ENCODE measurements at places on chromosomes 6 and 20.

GRCh38 chr6:54835176-54835575 is 11.4 kb upstream of the FAM83B start:
- H3K27me3 ChIP-seq = no peaks in the 10 kb centered on the region
- no peak overlapping the region for H3K27ac ChIP-seq
- DNase-seq = no peak
- H3K4me1 ChIP-seq = no peaks in the 10 kb centered on the region
- no peaks in the 10 kb centered on the region for H3K36me3 ChIP-seq
- no peak overlapping the region for H3K4me3 ChIP-seq

GRCh38 chr6:134816780-134817179 is 133.1 kb downstream of the ALDH8A1 start:
- H3K4me1 ChIP-seq = no peaks in the 10 kb centered on the region
- no peaks in the 10 kb centered on the region for H3K36me3 ChIP-seq
- no peak overlapping the region for H3K27ac ChIP-seq
- no peak for DNase-seq
- H3K27me3 ChIP-seq = no peaks in the 10 kb centered on the region
- no peak overlapping the region for H3K4me3 ChIP-seq

GRCh38 chr6:143598466-143599080 is 79.2 kb upstream of the PHACTR2 start:
- DNase-seq = no peak

DNA sequence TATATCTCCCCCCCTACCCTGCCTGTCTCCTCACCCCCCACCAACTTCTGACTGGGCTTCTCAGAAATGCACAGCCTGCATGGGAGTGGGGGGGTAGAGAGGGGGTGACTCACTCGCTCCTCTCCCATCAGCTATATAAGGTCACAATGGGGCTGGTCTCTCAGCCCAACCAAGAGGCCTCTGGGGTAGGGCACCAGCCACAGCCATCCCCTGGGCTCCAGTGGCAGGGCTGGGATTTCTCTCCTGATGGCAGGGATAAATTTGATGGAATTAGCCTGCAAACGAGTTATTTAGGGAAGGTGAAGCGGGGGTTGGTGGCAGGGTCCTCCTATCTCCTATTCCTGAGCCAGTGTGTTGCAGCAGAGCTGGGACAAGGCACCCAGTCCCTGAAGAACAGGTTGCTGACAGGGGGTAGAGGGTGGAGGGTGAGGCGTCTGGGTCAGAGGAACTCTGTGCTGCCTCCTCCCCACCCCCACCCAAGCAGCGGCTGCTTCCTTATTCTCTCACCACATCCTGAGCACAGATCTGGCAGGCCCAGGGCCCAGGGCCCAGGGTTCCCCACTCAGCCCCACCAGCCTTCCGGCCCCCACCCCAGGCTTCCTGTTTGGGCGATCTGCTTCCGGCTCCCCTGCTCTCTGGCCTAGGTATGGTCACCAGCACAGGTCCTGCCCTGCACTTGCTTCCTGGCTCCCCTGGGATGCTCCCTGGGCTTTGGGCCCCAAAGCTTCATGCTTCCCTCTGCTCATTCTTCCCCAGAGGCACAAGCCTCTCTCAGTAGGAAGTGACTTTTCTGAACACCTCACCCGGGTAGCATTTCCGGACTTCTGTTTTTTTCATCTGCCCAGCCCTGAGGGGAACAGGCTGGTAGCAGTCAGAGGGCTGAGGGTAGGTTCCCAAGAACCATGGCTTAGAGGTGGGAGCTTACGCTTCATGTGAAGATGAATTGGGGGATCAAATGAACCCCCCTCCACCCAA is 4.0 kb downstream of the PPP1R18 start:
- DNase-seq = no peak
- no peaks in the 10 kb centered on the region for H3K27me3 ChIP-seq
- H3K4me3 ChIP-seq = no peak overlapping the region
- H3K36me3 ChIP-seq = no peaks in the 10 kb centered on the region
- H3K4me1 ChIP-seq = 0 out of 2 replicates have a peak, but pooled peaks cover 4% of the 10 kb centered on the region
- H3K27ac ChIP-seq = no peak overlapping the region

GRCh38 chr20:47985092-47985850 is 200.0 kb upstream of the SULF2 start:
- peak; percentile 42 for DNase-seq
- no peaks in the 10 kb centered on the region for H3K27me3 ChIP-seq
- no peak overlapping the region for H3K4me3 ChIP-seq
- H3K4me1 ChIP-seq = peaks cover 14% of the 10 kb centered on the region
- no peak overlapping the region for H3K27ac ChIP-seq
- no peaks in the 10 kb centered on the region for H3K36me3 ChIP-seq

DNA sequence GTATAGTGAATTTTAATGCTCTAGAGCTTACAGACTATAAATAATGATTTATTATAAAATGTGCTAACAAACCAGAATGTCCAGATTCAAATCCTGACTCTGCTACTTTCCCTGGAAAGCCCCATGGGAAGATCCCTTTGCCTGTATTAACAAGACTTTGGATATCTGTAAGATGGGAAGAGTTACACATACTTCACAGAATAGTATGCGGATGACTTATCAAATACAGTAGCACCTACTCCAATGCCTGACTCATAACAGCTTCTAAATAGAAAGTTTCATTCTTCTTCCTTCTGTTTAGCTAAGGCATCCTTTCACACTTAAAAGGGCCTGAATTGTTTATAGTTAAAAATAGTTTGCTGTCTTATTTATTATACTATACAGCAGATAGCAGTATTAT is 166.3 kb downstream of the KCNQ5 start:
- H3K36me3 ChIP-seq = no peaks in the 10 kb centered on the region
- no peaks in the 10 kb centered on the region for H3K27me3 ChIP-seq
- no peak overlapping the region for H3K4me3 ChIP-seq
- H3K4me1 ChIP-seq = no peaks in the 10 kb centered on the region

DNA sequence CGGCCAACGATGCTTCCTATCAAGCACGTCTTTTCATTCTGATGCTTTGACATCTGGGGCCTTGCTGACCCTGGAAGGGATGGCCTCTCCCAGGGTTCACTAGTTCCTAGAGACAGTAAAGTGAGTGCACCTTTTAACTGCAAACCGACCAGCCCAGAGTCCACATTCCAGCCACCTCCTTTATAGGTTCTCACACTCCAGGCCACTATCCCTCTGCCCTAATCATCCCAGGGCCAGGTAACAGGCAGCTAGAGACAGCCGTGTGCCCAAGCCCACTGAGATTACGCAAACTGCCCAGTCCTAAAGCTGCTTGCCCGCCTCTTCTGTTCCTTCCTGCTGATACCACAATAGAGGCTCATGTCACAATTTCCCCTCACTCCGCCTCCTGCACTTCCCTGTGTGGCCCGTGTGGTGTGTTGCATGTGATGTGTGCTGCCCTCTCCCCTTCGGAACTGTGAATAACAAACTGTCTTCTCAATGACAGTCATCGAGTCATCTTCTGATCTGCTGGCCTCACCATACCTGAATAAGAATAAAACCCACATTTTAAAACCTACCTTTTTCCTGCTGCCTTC is 123.7 kb upstream of the EXOC2 start:
- no peak overlapping the region for H3K27ac ChIP-seq
- H3K4me3 ChIP-seq = no peak overlapping the region
- DNase-seq = no peak

DNA sequence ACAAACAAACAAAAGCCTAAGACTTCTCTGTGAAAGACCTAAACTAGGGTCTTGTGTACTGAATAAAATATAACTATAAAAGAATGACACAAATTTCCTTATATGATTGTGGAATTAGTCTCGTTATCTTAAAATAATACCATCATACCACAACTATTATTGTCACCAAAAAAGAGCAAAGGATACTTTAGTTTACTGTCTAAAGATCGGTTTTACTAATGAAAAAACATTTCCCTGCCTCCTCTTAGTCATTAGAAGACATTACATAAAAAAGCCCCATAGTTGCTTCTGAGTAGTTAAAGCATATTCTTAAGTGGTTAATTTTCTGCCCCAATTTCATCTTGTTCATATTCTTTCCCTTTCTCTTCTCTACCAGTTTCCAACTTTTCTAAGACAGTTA is 33.1 kb downstream of the PRL start:
- H3K4me3 ChIP-seq = no peak overlapping the region
- DNase-seq = no peak
- H3K4me1 ChIP-seq = no peaks in the 10 kb centered on the region
- no peak overlapping the region for H3K27ac ChIP-seq
- H3K27me3 ChIP-seq = no peaks in the 10 kb centered on the region

- H3K27ac ChIP-seq = peak overlapping the region; percentile 37
- H3K36me3 ChIP-seq = no peaks in the 10 kb centered on the region
- no peak for DNase-seq
- 0 out of 2 replicates have a peak, but pooled peaks cover 4% of the 10 kb centered on the region for H3K4me1 ChIP-seq
Observed at GRCh38 chr6:125931733-125932450, 24.7 kb upstream of the HINT3 start.

GRCh38 chr6:109460161-109460829 is 4.7 kb upstream of the MICAL1 start:
- no peaks in the 10 kb centered on the region for H3K36me3 ChIP-seq
- DNase-seq = no peak
- peaks cover 8% of the 10 kb centered on the region for H3K4me1 ChIP-seq
- H3K27ac ChIP-seq = no peak overlapping the region

- H3K36me3 ChIP-seq = no peaks in the 10 kb centered on the region
- H3K27me3 ChIP-seq = no peaks in the 10 kb centered on the region
- peak overlapping the region; percentile 74 for H3K4me3 ChIP-seq
- no peaks in the 10 kb centered on the region for H3K4me1 ChIP-seq
- no peak overlapping the region for H3K27ac ChIP-seq
- no peak for DNase-seq
Observed at GRCh38 chr6:105135907-105136430, 43.8 kb downstream of the POPDC3 start.

DNA sequence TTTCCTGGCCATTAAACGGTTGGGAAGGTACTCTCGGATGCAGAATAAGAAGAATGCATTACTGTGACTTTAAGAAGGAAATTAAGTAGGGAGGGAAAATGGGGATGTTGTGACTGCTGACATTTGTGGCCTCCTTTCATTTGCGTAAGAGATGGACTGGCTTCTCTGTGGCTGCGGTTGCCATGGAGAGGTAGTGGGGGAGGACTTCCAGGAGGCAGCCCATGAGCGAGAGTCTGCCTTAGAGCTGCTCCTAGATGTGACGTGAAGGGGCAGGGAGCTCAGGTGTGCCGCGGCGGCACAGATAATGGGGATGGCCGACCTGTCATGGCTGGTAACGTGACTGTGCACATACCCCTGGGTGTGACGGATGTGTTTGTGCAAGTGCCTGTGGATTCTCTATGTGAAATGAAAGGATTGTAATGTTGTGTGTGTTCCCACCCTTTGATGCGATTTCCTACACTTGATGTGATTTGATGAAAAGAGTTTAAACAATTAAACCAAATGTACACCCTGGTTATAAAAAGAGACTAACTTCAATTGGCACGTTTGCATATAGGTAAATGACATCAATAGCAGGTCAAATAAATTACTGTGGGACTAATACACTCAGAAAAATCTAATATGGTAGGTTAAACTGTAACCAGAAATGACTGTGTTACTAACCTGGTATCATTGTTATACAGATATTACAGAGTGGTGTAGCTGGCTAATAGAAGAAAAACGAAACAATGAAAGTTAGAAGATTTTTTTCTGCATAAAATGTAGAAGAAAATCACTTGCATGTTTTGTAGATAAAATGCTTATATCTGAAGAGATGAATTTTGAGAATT is 48.9 kb downstream of the HIVEP1 start:
- no peak overlapping the region for H3K27ac ChIP-seq
- no peaks in the 10 kb centered on the region for H3K27me3 ChIP-seq
- no peaks in the 10 kb centered on the region for H3K4me1 ChIP-seq
- no peak for DNase-seq

DNA sequence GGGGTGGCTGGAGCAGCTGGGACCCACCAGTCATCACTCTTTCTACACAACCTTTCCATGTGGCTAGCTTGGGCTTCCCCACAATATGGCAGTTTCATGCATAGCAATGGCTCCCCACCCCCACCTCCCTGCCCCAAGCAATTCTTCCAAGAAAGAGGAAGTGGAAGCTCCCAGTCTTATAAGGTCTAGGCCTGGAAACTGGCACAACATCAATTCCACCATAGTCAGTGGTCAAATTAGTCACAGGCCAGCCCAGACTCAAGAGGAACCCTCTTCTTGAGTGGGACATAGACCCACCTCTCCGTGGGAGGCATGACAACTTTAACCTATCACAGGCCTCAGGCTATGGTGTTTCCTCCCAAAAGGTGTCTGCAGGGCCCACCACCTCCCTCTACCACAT is 17.7 kb downstream of the TGM6 start:
- H3K4me1 ChIP-seq = no peaks in the 10 kb centered on the region
